ENCODE measurements at places on chromosomes 13 and 19. TPM values are rescaled to one million over a fixed set of nuclear protein-coding genes. Genes with fewer than 3 reads are reported as not detected.

ZFP36 gene
- 3.0 TPM for total RNA-seq

SHKBP1 gene
- total RNA-seq: 32.9 TPM

HCST gene
- 0.22 TPM for total RNA-seq

GFY gene
- 0.11 TPM for total RNA-seq

KCNC3 gene
- total RNA-seq: not detected

DNMT1 gene
- 38.0 TPM for total RNA-seq

VSIG10L gene
- 0.22 TPM for total RNA-seq

KLF2 gene
- total RNA-seq: 2.0 TPM

APOC4 gene
- total RNA-seq: not detected

CALR3 gene
- not detected for total RNA-seq

INTS6 gene
- total RNA-seq: 60.2 TPM

FFAR2 gene
- total RNA-seq: not detected

FAM83E gene
- total RNA-seq: 0.77 TPM

EDNRB gene
- total RNA-seq: 9.7 TPM

ZNF285 gene
- total RNA-seq: 3.1 TPM

MBD3L1 gene
- total RNA-seq: not detected

FLT3LG gene
- 2.5 TPM for total RNA-seq

NCAN gene
- under 0.01 TPM for total RNA-seq

ZNF726 gene
- total RNA-seq: 2.9 TPM

LILRB1 gene
- total RNA-seq: not detected

OR4F17 gene
- total RNA-seq: not detected

OR7A17 gene
- not detected for total RNA-seq

ZNF208 gene
- 0.25 TPM for total RNA-seq

CD209 gene
- not detected for total RNA-seq

LILRB5 gene
- not detected for total RNA-seq

SHISA2 gene
- not detected for total RNA-seq

IZUMO2 gene
- total RNA-seq: not detected

NLRP9 gene
- total RNA-seq: not detected

FAAP24 gene
- total RNA-seq: 1.9 TPM

CEACAM6 gene
- total RNA-seq: not detected

AMER2 gene
- total RNA-seq: not detected

BEST2 gene
- total RNA-seq: not detected

SHANK1 gene
- 13.0 TPM for total RNA-seq
